ENCODE measurements at places on chromosomes 16 and 17.
A peak's percentile ranks its signal among the peaks of the same experiment; 100 is the strongest.

- DNase-seq: no peak
Measured at GRCh38 chr17:6509921-6510320, 46.4 kb downstream of the PITPNM3 start.

DNA sequence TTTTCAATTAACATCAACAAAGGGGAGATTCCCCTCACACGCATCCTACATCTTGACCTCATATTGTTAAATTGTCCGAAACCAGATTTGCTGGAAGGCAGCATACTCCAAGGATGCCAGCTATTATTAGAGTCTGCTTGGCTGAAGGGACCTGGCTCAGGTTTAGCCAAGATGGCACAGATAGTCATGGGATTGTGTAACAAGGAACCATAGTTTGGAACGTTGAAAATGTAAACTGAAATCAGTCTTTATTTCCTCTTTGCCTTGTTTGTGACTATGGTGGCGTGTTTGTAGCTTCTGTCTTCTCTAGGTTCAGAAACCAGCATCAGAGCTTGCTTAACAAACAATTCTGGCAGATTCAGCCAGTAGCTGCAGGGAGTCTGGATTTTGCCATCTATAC, 5.9 kb downstream of the ARSG start:
- DNase-seq: no peak

DNA sequence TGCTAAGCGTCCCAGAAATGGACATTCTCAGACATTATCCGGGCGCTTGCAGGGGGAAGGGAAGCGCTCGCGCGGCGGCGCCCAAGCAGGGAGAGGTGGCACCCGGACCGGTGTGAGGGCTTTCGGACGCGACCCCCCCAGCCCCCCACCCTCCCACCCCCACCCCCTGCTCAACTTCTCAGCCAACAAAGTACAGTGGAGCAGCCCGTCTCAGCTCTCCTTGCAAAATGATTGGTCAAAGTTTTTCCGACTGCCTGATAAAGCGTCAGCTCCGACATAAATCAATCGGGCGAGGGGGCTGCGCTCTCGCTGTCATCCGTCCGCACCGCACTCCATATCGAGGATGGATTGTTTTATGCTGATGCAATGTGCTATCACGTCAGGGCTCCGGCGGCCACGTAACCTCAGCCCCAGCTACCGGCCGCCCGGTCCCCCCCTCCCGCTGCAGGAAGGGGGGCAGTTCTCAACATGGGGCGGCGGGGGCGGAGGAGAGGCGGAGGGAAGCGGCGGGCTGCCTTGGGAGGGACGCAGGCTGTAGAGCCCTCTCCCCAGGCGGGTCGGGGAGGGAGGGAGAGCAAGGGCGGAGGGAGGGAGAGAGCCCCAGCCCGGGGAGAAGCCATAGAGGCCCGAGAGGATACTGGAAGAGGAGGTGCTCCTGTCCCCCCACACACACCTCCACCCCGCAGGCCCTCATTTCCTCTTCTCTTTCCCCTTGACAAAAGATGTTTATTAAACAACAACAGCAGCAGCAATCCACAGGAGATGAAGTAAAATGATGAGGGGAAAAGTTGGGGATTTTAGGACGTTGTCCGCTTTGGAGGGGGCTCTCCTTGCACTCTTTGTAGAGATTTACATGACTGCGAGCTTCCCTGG, at the start of gene HOXB9:
Gene HOXB9, minus strand, starts transcription at position 114 of the 873 bp plus-strand sequence. Its CDS starts 89 bp downstream, at position 25.
- peak; percentile 95 for DNase-seq

DNA sequence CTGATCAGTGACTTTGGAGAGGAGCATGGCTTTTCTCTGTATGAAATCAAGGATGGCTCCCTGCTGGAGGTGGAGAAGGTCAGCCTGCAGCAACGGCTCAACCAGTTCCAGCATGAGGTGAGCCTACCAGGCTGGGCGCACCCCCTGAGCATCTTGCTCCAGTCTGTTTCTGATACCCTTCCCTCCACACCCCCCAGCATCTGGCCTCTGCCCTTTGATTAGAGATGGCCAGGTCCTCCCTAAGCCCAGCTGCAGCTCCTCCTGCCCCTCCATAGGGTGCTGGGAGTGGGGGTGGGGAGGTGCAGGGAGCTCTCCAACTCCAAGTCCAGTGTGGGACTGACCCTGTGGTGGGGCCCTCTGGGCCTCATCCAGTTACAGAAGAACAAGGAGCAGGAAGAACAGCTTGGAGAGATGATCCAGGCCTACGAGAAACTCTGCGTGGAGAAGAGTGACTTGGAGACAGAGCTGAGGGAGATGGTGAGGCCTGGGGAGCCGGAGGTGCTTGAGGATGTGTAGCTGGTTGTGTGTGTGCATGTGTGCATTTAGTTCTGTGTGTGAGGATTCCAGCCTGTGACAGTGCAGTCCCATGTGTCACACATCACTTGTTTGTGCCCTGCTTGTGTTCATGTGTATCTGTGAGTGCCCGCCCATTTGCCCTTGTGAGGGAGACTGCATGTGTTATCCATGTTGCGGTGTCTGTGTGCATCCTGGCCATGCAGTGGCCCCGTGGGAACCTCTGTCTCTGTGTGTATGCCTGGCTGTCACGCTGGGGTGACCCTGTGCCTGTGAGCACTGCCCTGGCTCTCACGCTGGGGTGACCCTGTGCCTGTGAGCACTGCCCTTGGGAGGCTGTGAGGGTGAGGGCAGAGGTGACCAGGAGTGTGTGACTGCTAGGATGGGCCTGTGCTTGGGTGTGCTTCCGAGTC, 3.0 kb downstream of the TBKBP1 start:
- DNase-seq: no peak

- DNase-seq: no peak
Measured at GRCh38 chr16:89589241-89589926, 13.8 kb downstream of the CPNE7 start.

DNA sequence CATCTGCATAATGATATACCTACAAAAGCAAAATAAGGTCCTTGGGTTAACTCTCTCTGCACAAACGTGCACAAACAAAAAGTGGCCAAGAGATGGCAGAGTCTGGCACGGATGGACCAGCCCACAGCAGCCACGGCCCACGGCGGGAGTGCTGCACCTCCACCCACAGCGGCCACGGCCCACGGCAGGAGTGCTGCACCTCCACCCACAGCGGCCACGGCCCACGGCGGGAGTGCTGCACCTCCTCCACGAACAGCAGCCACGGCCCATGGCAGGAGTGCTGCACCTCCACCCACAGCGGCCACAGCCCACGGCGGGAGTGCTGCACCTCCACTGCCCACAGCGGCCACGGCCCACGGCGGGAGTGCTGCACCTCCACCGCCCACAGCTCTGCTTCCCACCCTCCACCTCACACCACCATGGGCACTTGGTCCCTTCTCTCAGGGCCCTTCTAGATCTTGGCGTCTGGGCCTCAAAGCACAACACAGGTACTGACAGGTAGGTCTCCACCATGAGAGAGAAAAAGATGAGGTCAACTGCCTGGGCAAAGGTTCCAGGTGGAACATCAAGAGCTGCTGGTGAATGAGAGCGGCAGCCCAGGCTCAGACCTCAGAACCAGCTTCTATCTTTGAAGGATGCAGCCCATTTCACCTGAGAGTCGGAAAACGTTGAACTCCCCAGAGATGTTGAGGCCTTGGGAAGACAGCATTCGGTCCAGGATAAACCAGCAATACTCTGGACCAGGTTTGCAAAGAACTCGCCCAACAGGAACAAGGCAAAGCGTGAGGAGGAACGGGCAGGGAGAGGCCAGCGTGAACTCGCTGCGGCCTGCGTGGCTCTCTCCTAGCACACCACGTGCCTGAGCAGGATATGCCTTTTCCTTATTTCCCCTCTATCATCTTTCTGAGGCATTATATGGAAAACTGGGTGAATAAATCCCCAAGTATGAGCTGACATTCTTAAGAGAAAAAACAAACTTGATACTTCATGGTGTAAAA, 124.5 kb downstream of the ZNF778 start:
- no peak for DNase-seq

DNA sequence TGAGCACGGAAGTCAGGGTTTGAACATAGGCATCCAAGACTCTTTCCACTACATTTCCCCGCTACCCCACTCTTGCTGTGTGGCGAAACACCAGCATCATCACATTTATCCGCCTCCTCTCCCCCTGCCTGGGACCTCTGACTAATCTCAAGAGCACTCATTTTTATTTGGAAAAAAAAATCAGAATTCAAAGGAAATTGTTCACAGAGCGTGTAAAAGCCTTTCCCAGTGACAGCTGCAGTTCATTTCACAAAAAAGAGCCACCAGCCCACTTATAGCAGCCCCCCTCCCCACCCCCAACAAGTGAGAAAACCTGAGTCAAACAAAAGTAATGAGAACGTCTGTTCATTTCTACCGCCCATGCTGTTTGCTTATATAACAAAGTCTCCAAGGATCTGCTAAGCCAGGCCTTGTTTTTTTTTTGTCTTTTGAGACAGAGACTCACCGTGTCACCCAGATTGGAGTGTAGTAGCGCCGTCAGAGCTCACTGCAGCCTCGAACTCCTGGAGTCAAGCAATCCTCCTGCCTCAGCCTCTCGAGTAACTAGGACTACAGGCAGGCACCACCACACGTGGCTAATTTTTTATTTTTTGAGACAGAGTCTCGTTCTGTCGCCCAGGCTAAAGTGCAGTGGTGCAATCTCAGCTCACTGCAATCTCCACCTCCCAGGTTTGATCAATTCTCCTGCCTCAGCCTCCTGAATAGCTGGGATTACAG, 48.3 kb upstream of the HAPSTR1 start:
- DNase-seq: no peak

GRCh38 chr17:32567511-32567910, 80.7 kb downstream of the CDK5R1 start:
- no peak for DNase-seq

DNA sequence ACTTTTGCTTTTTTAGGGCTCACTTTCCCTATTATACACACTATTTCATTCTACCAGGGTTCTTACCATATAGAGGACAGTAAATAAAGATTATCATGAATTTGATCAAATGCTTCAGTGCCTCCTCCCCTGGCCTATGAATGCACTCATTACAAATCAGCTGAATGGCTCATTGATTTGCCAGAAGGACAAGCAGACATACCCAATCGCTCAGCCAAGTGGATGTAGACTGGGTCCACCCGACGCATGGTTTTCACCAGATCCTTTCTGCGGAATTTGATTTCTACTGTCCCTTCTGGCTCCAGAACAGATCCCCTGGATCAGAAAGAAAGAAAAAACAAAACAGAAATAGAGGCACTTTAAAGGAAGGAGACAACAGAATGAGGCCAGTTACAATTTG, 162.6 kb downstream of the AATF start:
- DNase-seq: no peak

GRCh38 chr17:8153957-8154607, 1.9 kb upstream of the PER1 start:
- peak; percentile 98 for DNase-seq

- peak; percentile 95 for DNase-seq
Measured at GRCh38 chr16:57000271-57001025, 11.1 kb downstream of the NLRC5 start.

DNA sequence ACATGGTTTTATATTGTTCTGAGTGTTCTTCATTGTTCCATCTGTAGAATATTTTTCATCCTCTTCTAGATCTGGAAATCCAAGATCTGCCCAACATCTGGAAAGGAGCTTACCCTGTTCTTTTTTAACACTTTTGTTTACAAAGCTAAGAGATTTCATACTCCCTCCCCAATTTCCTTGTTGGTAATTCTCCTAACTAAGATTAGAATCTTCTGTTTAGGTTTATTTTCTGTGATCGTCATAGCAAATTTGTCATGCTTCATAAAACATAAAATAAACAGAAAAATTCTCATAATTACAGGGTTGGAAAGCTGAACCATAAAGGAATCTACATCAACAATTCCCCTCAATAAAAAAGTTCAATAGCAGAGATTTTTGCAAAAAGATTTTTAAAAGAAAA, 580.3 kb upstream of the CA10 start:
- DNase-seq: no peak

DNA sequence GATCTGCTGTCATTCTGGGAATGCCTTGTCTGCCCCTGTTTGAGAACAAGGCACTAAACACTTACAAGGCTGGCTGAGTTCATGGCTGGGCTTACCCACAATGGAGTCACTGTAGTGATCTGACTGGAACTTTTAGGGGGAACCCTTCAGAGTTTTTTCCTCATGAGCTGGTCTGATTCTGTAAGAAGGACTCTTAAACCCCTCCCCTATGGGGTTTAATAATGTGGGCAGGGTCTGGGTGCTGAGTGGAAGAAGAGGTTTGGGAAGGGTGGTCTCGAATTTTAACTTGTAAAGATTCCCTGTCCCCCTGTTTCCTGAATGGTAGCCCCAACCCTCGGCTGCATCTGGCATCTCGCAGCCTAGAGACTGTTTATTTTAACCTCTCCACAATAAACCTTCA, 30.6 kb downstream of the OSBPL7 start:
- no peak for DNase-seq

- peak; percentile 82 for DNase-seq
Measured at GRCh38 chr17:48577946-48578615, at the start of gene HOXB4. HOXB4 (minus strand) TSS chr17:48578350; CDS start chr17:48578319, 31 bp downstream.

DNA sequence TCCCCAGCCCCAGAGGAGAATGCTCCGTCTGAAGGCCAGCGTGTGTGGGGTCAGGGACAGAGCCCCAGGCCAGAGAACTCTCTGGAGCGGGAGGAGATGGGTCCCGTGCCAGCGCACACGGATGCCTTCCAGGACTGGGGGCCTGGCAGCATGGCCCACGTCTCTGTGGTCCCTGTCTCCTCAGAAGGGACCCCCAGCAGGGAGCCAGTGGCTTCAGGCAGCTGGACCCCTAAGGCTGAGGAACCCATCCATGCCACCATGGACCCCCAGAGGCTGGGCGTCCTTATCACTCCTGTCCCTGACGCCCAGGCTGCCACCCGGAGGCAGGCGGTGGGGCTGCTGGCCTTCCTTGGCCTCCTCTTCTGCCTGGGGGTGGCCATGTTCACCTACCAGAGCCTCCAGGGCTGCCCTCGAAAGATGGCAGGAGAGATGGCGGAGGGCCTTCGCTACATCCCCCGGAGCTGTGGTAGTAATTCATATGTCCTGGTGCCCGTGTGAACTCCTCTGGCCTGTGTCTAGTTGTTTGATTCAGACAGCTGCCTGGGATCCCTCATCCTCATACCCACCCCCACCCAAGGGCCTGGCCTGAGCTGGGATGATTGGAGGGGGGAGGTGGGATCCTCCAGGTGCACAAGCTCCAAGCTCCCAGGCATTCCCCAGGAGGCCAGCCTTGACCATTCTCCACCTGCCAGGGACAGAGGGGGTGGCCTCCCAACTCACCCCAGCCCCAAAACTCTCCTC, 10.4 kb downstream of the CX3CL1 start:
- no peak for DNase-seq

GRCh38 chr16:3095869-3096268, 3.2 kb downstream of the ZSCAN10 start:
- no peak for DNase-seq

Measured in kidney tubule cell (primary cell).